ENCODE measurements at places on chromosomes 7 and 10. TPM values are rescaled to one million over a fixed set of nuclear protein-coding genes. Genes with fewer than 3 reads are reported as not detected.

GRCh38 chr10:70260734-70261133, 23.1 kb downstream of the NPFFR1 start:
- H3K27ac ChIP-seq: no peak overlapping the region
- no peak for DNase-seq
- peaks cover 25% of the 10 kb centered on the region for H3K27me3 ChIP-seq
- H3K36me3 ChIP-seq: no peaks in the 10 kb centered on the region
- H3K4me1 ChIP-seq: no peaks in the 10 kb centered on the region
- no peak overlapping the region for H3K4me3 ChIP-seq

AGAP9 gene
- 8.3 TPM for total RNA-seq

GRCh38 chr7:20249376-20249775, 32.2 kb upstream of the MACC1 start:
- no peak overlapping the region for H3K4me3 ChIP-seq
- H3K36me3 ChIP-seq: no peaks in the 10 kb centered on the region
- no peaks in the 10 kb centered on the region for H3K4me1 ChIP-seq
- H3K27me3 ChIP-seq: no peaks in the 10 kb centered on the region
- no peak overlapping the region for H3K27ac ChIP-seq

- no peaks in the 10 kb centered on the region for H3K27me3 ChIP-seq
- peak overlapping the region; percentile 97 for H3K27ac ChIP-seq
- H3K36me3 ChIP-seq: no peaks in the 10 kb centered on the region
- H3K4me3 ChIP-seq: no peak overlapping the region
- peak; percentile 92 for DNase-seq
Observed at GRCh38 chr7:101952355-101953247, 135.2 kb downstream of the CUX1 start.

DNA sequence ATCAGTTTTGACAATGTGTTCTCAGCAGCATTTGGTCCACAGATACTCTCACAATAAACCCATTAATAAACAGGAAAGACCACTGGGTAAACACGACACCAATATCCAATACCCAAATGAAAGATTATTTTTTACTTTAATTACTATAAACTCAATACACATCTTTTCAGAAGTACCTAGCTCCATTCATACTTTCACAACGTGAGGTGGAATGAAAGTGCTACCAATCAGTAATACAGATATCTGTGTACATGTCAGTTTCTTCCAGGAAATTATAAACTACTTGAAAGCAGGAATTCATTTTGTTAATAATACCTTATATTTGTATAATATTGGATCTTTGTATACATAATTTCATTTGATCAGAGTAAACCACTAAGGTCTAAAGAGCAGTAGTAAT, 11.9 kb downstream of the CDK6 start:
- H3K4me3 ChIP-seq: no peak overlapping the region
- no peak for DNase-seq
- H3K4me1 ChIP-seq: peaks cover 14% of the 10 kb centered on the region
- H3K27ac ChIP-seq: no peak overlapping the region
- H3K36me3 ChIP-seq: no peaks in the 10 kb centered on the region

GRCh38 chr7:150515248-150516147, 826 bp downstream of the GIMAP7 start:
- no peaks in the 10 kb centered on the region for H3K4me1 ChIP-seq
- no peak overlapping the region for H3K4me3 ChIP-seq

UNCX gene
- total RNA-seq: not detected

DNA sequence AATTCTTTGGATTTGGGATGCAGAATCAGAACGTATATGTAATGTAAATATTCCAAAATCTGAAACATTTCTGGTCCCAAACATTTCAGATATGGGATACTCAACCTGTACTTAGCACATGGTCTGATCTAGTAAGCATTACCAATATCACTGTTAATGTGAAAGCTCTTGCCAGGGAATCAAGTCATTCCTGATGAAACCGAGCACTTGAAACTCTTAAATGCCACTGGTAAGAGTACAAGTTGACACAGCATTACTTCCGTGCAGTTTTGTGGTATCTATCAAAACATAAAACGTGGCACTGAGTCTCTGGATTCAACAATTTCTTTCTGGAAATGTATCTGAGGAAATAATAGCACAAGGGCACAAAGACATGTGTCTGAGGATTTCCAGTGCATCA, 155.7 kb downstream of the RTKN2 start:
- peaks cover 9% of the 10 kb centered on the region for H3K4me1 ChIP-seq
- H3K27ac ChIP-seq: no peak overlapping the region
- H3K36me3 ChIP-seq: no peaks in the 10 kb centered on the region
- no peak overlapping the region for H3K4me3 ChIP-seq
- no peak for DNase-seq
- H3K27me3 ChIP-seq: no peaks in the 10 kb centered on the region

DNA sequence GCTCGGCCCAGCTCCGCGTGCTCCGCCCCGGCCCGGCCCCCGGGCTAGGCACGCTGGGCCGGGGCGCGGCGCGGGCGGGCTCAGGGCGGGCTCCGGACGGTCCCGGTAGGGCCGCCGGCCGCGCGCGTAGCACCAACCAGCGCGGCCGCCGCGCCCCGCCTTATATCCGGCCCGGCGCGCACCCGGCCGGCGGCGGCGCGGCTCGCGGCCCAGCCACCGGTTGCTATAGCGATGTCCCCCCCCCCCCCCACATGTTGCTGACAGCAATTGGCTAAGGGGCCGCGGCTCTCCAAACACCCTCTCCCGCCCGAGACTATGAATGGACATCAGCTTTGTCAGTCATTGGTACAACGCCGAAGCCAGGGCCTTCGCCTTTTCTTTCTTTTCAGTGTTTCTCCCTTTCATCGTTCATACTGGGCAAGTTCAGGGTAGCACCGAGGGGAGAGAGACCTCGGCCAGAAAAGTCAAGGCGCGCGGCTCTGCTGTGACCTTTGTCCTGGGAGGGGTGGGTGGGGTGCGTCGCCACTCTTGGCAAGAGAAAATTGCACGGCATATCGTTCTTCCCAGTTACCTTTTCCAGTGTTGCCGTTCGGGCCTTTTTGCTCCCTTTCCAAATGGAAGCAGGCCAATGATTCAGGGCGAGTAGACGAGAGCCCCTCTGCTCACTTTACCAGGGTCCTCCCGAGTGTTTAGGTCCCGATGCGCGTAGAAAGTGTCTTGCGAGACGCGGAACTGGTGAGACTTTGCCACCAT, 354.2 kb downstream of the DNAJB6 start:
- no peaks in the 10 kb centered on the region for H3K4me1 ChIP-seq
- no peak overlapping the region for H3K4me3 ChIP-seq
- no peaks in the 10 kb centered on the region for H3K36me3 ChIP-seq
- H3K27me3 ChIP-seq: peaks cover 31% of the 10 kb centered on the region

- DNase-seq: peak; percentile 3
- H3K4me1 ChIP-seq: no peaks in the 10 kb centered on the region
- H3K27me3 ChIP-seq: no peaks in the 10 kb centered on the region
- H3K36me3 ChIP-seq: no peaks in the 10 kb centered on the region
- H3K27ac ChIP-seq: no peak overlapping the region
Observed at GRCh38 chr10:121736315-121737130, 138.3 kb upstream of the FGFR2 start.
